ENCODE measurements at places on chromosomes 7 and 10.

DNA sequence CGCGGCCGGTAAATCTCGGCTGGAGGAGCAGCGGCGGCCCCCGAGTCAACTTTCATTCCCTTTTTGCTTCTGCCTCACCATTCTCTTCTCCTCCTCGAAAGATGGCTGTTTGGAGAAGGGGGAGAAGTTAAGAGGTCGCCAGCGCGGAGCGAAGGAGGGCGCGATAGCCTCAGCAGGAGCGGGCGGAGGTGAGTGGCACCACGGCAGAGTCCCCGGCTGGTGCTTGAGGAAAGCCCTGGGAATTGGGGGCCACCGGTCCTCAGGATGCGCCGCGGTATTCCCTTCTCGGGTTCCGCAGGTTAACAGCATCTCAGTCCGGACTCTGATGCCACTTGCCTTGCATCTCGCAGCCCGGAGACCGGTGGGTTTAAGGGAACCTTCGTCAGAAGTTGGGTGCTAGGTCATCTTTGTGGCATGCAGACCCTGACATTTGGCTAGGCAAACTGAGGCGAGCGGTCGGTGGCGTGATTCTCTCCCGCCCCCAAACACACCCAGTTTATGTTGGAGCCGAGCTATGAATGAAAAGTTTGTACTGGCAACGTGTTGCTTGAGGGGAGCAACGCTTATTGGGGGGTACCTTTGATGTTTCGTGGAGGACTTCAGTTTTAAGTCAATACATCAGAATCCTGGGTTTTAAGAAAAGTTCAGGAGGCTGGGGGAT lies 59.5 kb upstream of the PRPS1L1 start:
- DNase-seq: no peak

- no peak for DNase-seq
Observed at GRCh38 chr10:96369890-96370583, 11.2 kb upstream of the OPALIN start.

DNA sequence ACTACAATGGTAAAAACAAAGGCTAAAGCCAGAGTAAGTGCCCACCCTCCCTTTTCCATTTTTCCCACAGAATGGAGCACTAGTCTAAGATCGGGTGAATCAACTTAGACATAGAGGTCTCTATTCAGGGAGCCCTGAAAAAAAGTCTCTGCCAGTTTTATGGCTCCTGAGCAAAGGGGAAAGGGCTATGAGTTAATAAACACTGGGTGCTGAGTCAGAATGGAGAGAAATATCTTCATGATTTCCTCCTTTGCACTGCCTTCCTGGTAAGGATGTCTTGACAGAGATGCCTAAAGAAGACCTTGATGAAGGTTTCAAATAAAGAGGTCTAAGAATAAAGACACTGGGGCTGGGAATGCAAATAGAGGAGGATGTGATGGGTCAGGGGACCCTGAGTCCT lies 607.4 kb upstream of the MBL2 start:
- DNase-seq: no peak

GRCh38 chr10:69558559-69558958 lies 14.7 kb downstream of the NEUROG3 start:
- no peak for DNase-seq

DNA sequence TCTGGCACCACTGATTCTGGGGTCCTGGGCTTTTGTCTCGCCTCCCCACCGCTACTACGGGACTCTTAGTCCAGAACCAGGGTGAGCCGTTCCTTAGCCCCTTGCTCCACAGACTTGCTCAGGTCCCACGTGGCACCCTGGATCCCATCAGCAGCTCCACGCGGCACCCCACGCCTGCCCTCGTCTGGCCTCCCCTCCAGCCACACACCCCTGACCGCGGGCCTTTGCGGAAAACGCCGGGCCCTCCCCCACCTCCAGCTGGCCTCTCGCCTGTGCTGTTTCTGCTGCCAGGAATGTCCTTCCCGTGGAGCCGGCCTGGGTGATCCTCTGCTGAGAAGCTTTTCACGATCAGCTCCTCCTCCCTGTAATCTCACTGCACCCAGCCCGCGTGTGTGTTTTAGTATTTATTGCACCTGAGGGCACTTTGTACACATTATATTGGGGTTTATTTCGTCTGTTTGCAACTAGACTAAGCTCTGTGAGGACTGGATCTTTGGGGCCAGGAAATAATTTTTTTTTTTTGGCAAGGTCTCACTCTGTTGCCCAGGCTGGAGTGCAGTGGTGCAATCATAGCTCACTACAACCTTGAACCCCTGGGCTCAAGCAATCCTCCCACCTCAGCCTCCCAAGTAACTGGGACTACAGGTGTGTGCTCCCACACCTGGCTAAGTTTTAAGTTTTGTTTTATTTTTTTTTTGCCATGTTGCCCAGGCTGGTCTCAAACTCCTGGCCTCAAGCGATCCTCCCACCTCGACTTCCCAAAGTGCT lies 10.5 kb upstream of the TTYH3 start:
- no peak for DNase-seq

GRCh38 chr10:97509120-97509680 lies 10.5 kb downstream of the UBTD1 start:
- no peak for DNase-seq

GRCh38 chr7:74665296-74665938 lies 7.9 kb downstream of the GTF2I start:
- no peak for DNase-seq

GRCh38 chr7:66376264-66376945 lies 171.3 kb downstream of the TPST1 start:
- no peak for DNase-seq

GRCh38 chr7:83065714-83066113 lies 97.0 kb downstream of the PCLO start:
- DNase-seq: no peak

- no peak for DNase-seq
Observed at GRCh38 chr7:37160656-37161055, 288.0 kb downstream of the ELMO1 start.

DNA sequence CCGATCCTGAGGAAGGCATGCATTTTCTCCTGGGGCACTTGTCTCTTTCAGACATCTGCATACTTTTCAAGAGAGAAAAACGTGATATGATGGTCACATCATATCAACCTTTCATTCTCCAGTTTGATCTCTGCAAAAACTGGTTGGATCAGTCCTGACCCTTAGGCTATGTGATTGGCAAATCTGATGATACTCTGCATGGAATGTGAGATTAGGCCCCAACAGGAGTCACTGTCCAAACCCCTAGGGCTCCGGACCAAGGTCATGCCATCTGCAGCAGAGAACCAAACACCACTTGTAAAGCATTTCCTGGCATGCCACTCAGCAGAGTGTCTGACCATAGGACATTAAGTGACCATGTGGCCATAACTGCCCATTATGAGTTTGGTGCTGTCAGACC lies 8.6 kb downstream of the GCK start:
- no peak for DNase-seq

DNA sequence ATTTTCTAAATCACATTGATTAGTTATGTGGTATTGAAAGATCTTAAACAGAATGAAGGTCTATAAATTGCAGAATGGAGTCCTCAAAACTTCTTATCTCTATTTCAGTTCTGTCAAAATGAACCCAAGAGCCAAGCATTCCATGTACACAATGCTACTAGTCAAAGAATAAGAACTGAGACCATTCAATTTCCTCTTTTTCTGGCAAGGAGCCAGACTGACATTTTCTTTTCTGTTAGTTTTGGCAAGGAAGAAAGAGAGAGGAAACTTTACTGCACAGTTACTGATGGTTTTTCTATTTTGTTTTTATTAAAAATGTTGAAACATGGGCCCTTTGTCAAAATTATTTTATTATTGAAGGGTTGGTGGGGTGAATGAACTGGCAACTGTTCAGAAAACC lies 181.8 kb upstream of the FERD3L start:
- DNase-seq: no peak

DNA sequence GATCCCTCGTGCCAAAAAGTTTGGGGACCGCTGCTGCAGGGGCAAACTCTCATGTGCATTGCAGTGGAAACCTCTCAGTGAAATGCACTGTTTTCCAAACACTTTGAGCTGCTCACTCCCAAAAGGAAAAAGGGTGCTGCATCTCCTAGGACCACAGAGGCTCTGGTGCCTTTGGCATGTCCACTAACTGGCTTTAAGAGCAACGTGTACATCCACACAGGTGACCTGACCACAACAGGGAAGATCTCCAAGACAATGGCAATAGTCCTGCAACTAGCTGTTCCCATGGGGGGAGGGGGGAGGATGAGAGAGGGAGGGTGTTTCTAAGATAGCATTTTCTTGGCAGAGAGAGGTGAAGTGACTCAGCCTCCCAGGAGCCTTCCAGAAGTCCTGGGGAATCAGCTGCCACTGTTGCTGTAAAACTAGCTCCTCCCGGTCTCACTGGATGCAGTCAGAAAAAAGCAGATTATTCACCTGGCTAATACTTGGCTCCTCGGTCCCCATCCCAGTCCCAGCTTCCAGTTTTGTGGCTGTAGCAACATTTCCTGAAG lies 181.7 kb downstream of the HECW1 start:
- DNase-seq: no peak

GRCh38 chr7:135253851-135254771 lies 20.5 kb downstream of the STRA8 start:
- DNase-seq: no peak

DNA sequence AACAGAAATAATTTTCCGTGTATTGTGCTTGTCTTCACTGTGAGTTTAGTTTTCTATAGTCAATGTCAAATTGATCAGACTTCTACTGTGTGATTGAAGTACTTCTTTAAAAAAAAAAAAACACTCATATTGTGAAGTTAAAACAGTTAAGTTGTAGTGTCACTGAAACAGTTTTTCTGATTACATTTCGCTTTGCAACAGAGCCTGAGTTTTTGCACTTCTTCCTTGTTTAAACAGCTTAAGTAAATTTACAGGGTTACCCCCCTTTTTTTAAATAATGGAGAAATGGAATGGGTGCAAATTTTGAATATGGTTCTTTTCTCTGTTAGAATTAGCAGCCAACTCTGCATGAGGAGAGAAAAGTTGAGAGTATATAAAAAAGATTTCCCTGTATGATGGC lies 117.3 kb downstream of the VTI1A start:
- DNase-seq: no peak

GRCh38 chr7:94630855-94631254 lies 25.1 kb downstream of the SGCE start:
- DNase-seq: no peak

- DNase-seq: no peak
Observed at GRCh38 chr10:3640816-3641215, 144.2 kb downstream of the KLF6 start.

Data from stimulated activated CD8-positive, alpha-beta memory T cell treated with anti-CD3 and anti-CD28 coated beads, Interleukin-4, amount 100 ng/mL, for 24 hours (primary cell).